ENCODE measurements at places on chromosomes 7 and 10.

DNA sequence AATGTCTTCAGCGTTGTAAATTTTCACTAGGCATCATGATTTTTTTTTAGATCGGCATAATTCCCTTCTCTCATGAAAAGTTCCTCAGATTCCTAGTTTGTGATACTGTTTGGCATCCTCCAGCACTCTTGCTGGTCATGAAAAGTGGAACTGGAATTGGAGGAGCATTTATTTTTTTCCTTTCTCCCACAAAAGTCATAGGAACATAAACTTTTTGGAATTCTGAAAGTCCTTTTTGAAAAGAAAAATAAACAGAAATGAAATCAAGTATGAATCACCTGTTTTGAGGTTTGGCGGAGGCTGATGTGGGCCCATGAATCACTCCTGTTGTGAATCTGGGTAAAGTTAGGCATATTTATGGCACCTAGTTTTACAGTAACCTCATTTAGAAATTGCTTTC lies 17.7 kb downstream of the CACNB2 start:
- no peak for DNase-seq

GRCh38 chr10:69375307-69376151 lies 41.2 kb downstream of the TACR2 start:
- DNase-seq = peak; percentile 97

DNA sequence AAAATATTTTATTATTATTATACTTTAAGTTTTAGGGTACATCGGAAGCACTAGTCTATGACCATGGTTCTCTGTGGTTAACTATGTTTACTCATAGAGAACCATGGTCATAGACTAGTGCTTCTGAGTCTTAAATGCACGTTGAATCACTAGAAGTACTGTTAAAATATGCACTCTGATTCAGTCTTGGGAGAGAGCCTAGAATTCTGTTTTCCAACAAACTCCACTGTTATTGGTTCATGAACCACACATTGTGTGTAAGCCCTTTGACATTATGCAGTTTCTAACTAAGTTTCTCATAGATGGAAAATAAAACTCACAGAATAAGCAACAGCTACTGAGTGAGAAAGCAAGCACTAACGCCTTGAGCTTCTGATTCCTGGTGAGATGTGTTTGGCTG lies 1120.6 kb downstream of the SORCS1 start:
- DNase-seq = no peak

- no peak for DNase-seq
These were observed 33.6 kb downstream of the SUFU start for GRCh38 chr10:102537367-102537766.

- no peak for DNase-seq
These were observed 91.1 kb downstream of the CDK6 start for GRCh38 chr7:92745241-92745640.

All from NCI-H446 treated with DMSO at 0.1 percent for 48 hours (cell line).